ENCODE measurements at places on chromosomes 1 and 21. TPM values are rescaled to one million over a fixed set of nuclear protein-coding genes. Genes with fewer than 3 reads are reported as not detected.

Gene CYP4Z1
- not detected for total RNA-seq

Gene CHIT1
- 0.13 TPM for total RNA-seq

Gene CD5L
- 0.22 TPM for total RNA-seq

DNA sequence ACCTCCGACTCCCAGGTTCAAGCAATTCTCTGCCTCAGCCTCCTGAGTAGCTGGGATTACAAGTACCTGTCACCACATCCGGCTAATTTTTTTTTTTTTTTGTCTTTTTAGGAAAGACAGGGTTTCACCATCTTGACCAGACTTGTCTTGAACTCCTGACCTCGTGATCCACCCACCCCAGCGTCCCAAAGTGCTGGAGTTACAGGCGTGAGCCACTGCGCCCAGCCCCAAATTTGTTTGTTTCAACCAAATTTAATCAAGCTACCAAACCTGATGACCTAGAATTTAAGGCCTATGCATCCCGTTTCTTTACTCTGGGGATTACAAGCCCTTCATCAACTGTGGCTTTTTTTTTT is 58.3 kb upstream of the TBX15 start:
- DNase-seq, result no peak

GRCh38 chr1:29762635-29763034 is 526.3 kb downstream of the PTPRU start:
- no peak for DNase-seq

DNA sequence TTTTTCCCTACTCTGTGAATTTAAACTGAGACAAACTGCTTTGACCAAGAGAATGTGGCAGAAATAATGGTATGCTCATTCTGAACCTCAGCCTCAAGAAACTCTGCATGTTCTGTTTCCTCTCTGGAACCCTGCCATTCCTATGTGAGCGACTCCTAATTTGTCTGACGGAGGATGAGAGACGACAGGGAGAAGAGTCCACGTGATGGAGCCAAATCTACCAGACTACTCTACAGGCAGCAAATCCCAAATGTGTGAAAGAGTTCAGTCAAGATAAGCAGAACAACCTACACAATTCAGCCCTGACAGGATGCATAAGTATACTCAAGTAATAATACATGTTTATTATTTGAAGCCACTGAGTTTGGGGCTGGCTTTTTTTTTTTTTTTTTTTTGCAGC is 153.5 kb downstream of the DPYD start:
- no peak for DNase-seq

DNA sequence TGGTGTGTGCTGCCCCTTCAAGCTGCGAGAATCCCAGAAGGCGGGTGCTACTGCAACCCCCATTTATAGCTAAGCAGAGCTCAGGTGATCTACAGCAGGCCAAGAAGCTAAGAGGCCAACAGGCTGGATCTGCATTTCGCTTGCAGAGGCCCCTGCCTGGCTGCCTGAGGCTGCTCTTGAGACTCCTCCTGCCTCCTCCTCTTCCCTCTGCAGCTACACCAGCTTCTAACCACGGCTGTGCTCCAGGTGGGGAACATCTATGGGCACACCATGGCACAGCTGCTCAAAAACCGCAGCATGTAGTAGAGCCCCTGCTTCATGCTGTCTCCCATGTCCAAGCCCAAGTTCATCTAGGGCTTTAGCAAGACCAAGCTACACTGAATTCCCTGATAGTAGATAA is 72.9 kb upstream of the ZNF678 start:
- DNase-seq, result peak; percentile 6

GRCh38 chr1:46521414-46521813 is 30.0 kb downstream of the KNCN start:
- no peak for DNase-seq

DNA sequence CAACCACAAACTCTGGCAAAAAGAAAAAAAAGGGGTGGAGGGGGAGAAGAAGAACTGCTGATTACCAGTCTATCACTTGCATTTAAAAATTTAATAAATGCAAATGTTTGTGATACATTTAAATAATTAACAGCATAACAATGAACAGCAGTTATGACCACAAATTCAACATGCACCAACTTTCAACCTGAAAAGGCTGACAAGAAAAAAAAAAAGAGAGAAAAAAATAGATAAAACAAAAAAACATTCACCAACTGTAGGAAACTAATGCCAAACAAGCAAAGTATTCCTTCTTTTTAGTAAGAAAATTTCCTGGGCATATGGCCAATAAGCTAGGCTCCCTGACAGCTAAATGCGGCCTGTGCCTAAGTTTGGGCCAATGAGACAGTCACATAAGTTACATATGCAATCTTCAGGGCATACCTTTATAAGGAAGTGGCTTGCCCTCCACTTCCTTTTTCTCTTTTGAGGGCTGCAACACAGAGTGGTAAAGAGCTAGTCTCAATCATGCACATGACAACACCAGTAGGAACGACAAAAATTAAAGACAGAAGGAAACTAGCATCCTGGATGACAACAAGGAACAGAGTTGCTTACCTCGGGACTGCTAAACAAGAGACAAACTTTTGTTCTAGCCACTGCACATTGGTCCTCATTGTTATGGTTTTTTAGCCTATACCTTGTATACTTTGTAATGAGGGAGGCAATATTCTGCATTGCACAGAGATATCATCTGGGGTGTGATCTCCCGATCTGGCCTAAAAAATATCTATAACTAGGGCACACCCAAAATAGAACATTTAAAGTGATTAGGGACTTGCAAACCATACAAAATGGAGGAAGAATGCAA is 24.2 kb upstream of the PHTF1 start:
- peak; percentile 59 for DNase-seq

Data from mucosa of descending colon (tissue), 3 donors.